ENCODE measurements at places on chromosomes 7 and 10.

- DNase-seq, result no peak
Observed at GRCh38 chr7:158008267-158008666, 579.4 kb downstream of the PTPRN2 start.

DNA sequence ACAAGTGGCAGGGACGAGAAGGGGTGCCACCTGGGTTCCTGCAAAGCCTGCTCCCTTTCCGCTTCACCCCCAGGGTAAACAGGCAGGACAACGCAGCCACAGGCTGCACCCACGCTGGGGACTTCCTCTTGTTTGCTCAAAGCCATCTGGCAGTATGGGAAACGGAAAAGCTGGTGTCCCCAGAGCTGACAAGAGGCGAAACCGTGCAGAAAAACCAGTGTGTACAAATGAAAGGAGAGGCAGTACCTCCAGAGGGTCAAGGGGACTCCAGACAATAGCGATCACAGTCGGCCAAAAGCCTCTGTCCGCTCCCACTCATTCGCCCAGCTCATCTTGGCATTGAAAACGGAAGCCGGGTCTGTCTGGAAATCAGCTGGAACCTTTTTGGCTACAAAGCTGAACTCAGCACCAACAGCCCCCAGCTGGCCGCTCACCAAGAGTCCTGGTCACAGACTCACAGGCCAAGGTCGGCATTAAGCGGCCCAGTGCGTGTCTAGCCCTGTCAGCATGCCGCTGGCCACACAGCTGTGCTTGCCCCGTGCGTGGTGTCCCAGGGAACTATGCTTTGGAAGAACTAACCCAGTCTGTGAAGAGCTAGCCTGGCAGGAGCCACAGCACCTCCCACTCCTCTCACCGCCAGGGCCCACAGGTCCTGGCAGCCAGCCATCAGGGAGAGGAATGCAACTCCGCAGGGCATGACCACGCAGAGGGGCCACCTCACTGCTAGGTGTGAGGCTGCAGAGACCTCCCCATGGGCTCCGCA is 10.4 kb downstream of the TNS3 start:
- DNase-seq, result peak; percentile 68

DNA sequence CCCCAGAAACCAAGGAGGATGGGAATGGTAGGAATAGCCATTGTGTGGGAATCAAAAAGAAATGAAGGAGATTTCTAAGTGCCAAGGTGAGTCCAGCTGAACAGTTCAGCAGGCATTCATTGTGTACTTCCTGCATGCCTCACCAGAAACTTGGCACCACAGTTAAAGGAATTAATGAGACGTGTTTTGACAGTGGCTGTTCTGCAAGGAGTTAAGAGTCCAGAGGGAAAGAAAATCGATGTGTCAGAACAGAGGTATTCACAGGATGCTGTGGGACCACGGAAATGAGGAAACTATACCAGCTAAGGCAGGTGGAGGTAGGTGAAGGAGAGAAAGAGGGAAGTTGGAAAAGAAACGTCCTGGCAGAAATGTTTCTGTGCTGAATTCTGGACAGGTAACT is 78.1 kb downstream of the PRKCQ start:
- DNase-seq, result no peak

GRCh38 chr10:3681642-3682554 is 103.1 kb downstream of the KLF6 start:
- peak; percentile 1 for DNase-seq

- no peak for DNase-seq
Observed at GRCh38 chr10:110793886-110794285, 77.8 kb upstream of the PDCD4 start.

DNA sequence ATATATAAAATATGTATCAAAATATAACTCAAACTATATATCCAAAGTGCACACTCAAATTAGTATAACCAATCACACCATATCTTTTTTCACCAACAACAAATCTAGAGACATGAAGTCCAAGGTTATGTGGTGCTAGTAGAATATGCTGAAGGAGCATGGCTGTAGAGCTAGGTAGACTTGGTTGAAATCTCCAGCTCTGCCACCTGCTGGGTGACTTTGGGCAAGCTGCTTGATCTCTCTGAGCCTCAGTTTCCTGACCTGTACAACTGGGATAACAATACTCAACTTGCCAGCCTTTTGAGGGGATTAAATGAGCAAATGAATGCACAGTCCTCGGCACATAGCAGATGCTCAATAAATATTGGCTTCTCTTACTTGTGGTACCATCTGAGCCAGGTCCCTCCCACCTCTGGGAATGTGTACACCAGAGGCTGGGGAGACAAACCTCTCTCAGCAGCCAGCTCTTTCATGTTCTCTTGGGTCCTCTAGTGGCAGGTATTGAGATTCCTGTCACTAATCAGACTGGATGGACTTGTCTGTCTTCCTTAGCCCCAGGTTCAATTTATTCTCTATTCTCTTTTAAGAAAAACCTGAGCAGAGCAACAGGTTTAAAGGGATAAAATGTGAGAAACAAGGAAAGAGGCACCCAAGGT is 94.3 kb upstream of the PDE1C start:
- no peak for DNase-seq

- no peak for DNase-seq
Observed at GRCh38 chr10:35316218-35316967, 19.9 kb upstream of the CCNY start.

GRCh38 chr10:106958589-106959361 is 205.7 kb downstream of the SORCS1 start:
- no peak for DNase-seq
